ENCODE measurements at places on chromosomes 12 and 14. TPM values are rescaled to one million over a fixed set of nuclear protein-coding genes. Genes with fewer than 3 reads are reported as not detected.
A peak's percentile ranks its signal among the peaks of the same experiment; 100 is the strongest.

Gene DPY19L2
- 4.3 TPM for polyA plus RNA-seq

Gene INSM2
- not detected for polyA plus RNA-seq

Gene GSC
- 0.35 TPM for polyA plus RNA-seq

- H3K36me3 ChIP-seq = no peaks in the 10 kb centered on the region
- H3K27me3 ChIP-seq = no peaks in the 10 kb centered on the region
- H3K4me3 ChIP-seq = no peak overlapping the region
- H3K4me1 ChIP-seq = peaks cover 16% of the 10 kb centered on the region
These were observed 18.1 kb downstream of the CAMKK2 start for GRCh38 chr12:121278169-121279070.

- H3K4me3 ChIP-seq = no peak overlapping the region
- no peaks in the 10 kb centered on the region for H3K27me3 ChIP-seq
- no peaks in the 10 kb centered on the region for H3K36me3 ChIP-seq
- H3K4me1 ChIP-seq = no peaks in the 10 kb centered on the region
- no peak overlapping the region for H3K27ac ChIP-seq
- DNase-seq = peak; percentile 76
These were observed 100.7 kb downstream of the LRRK2 start for GRCh38 chr12:40325349-40325960.

Measured in GM23338 (cell line).